Activated naive CD8-positive, alpha-beta T cell treated with anti-CD3 and anti-CD28 coated beads, Interleukin-2, amount 50 U/mL, for 24 hours (primary cell): ENCODE measurements at places on chromosomes 4 and X.

DNA sequence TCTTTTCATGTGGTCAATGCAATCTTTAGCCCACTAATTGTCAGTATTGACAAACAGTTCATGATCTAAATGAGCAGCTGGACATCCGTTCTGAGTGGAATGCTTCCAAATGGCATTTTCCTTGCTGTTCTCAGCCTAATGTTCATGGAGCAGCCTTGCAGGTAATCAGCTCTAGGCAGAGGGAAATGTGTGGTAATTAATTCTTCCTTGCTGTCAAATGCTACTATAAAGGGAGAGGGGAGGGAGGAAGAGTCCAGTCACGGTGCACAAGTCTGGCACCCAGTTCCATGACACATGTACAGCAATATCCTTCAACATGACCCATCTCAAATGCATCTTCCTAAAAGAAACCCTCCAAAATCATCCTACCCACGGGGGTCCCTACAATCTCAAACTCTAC lies 88.5 kb downstream of the LDB2 start:
- no peaks in the 10 kb centered on the region for H3K4me1 ChIP-seq
- H3K27me3 ChIP-seq: peaks cover 4% of the 10 kb centered on the region
- no peak for DNase-seq
- H3K27ac ChIP-seq: no peak overlapping the region

DNA sequence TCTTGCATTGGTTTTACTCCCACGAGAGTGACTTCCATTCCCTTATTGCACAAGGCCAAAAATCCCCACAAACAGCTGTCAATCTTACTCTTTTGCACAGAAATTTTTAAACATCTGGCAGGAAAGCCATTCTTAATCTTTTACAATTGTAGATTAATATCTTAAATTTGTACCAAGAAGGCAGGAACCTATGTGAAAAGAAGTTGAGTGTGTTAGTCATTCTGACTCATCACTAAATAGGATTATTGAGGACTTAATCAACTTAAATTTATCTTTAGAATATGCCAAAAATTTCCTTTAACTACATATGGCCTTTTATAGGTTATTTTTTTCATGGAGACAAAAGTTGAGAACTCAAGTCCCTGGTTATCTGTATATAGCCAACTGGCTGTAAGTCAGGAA lies 49.0 kb upstream of the VEGFC start:
- no peak overlapping the region for H3K4me3 ChIP-seq
- no peak overlapping the region for H3K27ac ChIP-seq
- peaks cover 6% of the 10 kb centered on the region for H3K4me1 ChIP-seq
- DNase-seq: no peak
- no peaks in the 10 kb centered on the region for H3K27me3 ChIP-seq

GRCh38 chrX:131783555-131784308 lies 239.4 kb upstream of the STK26 start:
- DNase-seq: no peak
- H3K27ac ChIP-seq: no peak overlapping the region
- no peaks in the 10 kb centered on the region for H3K36me3 ChIP-seq
- no peaks in the 10 kb centered on the region for H3K27me3 ChIP-seq
- no peak overlapping the region for H3K4me3 ChIP-seq
- H3K4me1 ChIP-seq: no peaks in the 10 kb centered on the region

DNA sequence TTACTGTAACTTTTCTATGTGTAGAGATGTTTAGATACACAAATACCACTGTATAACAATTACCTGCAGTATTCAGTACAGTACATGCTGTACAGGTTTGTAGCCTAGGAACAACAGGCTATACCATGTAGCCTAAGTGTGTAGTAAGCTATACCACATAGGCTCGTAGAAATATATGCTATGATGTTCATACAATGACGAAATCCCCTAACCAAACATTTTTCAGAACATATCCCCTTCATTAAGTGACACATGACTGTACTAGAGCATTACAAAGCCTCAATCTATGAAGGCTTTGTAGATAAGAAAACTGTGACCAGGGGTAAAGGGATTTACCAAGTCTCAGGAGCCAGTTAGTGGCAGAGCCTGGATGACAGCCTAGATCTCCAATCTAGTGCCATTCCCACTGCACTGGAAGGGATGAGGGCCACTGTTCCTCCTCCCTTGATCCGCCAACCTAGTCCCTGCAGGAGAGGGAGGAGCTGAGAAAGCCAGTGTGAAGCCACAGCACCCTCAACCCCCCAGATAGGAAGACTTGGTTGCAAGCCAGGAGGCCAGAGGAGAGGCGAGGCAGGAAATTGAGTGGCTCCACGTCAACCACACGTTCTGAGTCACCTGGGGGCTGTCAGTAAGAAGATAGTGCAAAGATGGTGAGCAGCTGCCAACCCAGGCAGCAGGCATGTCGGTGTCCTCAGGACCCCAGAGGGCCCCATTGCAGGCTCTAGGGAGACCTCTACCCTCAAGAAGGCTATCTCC lies 227.7 kb downstream of the BCOR start:
- H3K36me3 ChIP-seq: no peaks in the 10 kb centered on the region
- peak; percentile 68 for DNase-seq
- H3K4me1 ChIP-seq: peaks cover 50% of the 10 kb centered on the region
- H3K27me3 ChIP-seq: peaks cover 5% of the 10 kb centered on the region

DNA sequence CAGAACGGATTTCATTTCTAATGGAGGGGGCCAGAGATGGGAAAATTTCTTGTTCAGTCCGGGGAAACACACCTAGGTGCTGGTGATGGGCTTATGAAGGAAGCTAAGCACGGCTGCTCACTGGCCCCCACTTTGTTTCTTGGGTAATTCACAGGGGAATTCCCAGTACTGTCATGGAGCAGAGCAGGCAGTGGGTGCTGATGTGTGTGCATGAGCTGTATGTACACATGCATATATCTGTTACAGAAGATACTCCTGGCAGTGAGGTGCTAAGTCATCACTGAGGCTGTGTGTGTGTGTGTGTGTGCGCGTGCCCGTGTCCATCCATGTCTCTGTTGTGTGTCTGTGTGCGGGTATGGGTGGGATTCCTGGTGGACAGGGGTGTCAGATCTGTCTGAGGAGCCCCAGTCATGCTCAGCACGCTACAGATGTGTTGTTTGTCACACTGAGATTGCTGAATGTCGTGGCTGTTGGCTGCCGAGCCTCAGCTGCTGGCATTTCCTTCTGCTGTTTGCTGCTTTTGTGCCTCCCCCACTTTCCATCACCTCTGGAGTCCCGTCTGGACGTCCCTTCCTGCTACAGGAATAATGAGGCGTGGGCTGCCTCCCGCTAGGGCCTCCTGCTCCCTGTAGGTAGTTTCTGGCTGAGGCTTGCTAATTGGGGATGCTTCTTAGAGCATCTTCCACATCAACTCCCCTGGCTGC lies 53.3 kb downstream of the JADE1 start:
- no peak overlapping the region for H3K4me3 ChIP-seq
- H3K27ac ChIP-seq: peak overlapping the region; percentile 73
- H3K36me3 ChIP-seq: peaks cover 51% of the 10 kb centered on the region
- no peaks in the 10 kb centered on the region for H3K27me3 ChIP-seq
- peaks cover 40% of the 10 kb centered on the region for H3K4me1 ChIP-seq
- DNase-seq: peak; percentile 31

DNA sequence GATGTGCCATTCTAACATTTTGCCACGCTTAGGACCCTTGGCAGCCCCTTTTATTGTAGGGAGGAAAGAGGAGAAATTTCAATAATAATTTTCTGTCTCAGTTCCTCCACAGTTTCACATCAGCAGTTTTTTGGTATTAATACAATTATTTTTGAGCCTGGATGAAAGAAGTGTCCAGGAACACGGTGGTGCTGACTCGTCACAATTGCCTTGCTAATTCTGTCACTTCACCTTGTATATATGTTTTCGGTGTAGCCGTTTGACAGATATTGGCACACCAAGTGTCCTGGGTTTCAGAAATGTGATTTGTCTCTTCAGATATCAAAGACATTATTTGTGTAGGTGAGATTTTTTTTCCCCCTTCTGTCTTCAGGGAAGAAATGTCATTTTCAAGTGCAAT lies 142.2 kb downstream of the ARHGAP10 start:
- H3K4me3 ChIP-seq: no peak overlapping the region
- H3K27ac ChIP-seq: no peak overlapping the region
- no peaks in the 10 kb centered on the region for H3K4me1 ChIP-seq
- DNase-seq: no peak

DNA sequence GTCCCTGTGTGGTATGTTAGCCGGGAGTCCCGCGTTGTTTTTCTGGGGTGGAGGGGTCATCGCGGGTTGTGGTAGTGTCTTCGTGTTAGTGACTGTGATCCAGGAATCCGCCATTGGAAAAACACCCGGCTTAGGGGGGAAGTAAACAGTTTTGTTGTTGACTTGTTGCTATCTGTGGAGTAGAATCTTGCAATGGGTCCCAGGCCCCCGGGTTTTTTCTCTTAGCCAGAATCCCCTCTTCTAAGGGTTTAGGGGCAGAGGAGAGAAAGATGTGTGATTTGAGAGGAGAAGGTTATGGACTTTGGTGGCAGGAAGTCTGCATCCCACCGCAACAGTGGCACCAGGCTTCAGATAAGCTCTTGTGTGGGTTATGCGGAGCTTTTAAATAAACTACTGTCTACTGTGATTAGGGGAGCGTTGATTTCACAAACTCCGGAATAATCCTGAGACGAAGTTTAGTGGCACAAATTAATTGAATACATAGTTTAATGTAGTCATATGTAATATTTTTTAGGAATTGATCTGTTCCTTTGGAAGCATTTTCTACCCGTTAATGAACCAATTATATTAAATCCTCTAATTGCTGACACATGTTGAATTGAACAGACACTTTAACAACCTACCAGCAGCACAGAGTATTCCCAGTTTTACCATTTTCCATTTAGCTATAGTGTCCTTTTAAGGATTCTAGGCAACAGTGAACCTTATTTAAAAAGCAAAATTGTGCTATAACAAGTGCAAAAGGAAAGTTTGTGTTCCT lies 1.4 kb downstream of the DDX3X start:
- peaks cover 1% of the 10 kb centered on the region for H3K27me3 ChIP-seq
- peaks cover 48% of the 10 kb centered on the region for H3K36me3 ChIP-seq
- peak overlapping the region; percentile 99 for H3K27ac ChIP-seq
- DNase-seq: no peak
- peaks cover 54% of the 10 kb centered on the region for H3K4me1 ChIP-seq

DNA sequence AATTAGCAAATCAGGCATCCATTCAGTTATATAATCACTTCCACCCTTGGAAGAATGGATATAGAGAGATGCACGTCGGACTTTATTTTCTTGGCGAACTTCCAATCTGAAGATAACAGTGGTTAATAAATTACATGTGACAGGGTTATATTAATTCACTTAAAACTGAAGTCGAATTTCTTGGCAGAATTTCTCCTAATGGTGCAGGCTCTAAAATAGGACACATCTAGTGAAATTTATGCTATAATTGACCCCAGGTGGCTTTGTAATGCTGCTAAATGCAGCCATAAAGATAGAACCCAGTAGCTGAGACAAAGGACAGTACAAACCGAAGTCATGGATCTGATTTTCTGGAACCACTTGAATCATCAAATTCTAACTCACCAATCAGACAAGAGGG lies 20.8 kb upstream of the SLC10A4 start:
- H3K4me3 ChIP-seq: no peak overlapping the region
- no peaks in the 10 kb centered on the region for H3K36me3 ChIP-seq
- H3K27ac ChIP-seq: no peak overlapping the region
- no peaks in the 10 kb centered on the region for H3K27me3 ChIP-seq
- DNase-seq: no peak

DNA sequence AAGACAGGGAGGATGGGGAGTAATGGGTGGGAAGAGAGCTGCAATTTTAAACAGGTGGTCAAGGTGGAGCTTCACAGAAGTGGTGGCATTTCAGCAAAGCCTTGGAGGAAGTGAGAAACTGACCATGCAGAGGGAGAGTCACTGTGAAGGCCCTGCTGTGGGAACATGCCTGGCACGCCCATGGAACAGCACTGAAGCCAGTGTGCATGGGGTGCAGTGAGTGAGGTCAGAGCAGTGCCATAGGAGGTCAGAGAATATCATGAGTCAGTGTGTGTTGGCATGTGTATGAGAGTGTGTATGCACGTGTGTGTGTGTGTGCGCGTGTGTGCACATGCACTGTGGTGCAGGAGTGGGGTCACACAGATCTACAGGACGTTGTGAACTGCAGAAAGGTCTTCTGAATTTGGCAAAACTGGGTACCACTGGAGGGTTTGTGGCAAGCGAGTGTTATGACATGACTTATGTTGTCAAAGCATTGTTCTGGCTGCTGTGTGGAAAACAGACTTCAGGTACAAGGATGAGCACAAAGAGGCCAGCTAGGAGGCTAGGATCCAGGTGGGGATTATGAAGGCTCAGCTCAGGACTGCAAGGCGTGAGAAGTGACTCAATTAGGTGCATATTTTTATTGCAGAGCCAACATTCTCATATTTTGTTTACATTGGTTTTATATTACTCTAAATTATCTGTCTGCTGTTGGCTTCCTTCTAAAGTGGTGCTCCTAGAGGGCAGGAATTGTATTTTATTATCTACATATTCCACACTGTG lies 34.0 kb downstream of the ZNF827 start:
- peaks cover 37% of the 10 kb centered on the region for H3K36me3 ChIP-seq
- H3K27me3 ChIP-seq: no peaks in the 10 kb centered on the region
- no peak overlapping the region for H3K4me3 ChIP-seq
- H3K4me1 ChIP-seq: peaks cover 43% of the 10 kb centered on the region
- H3K27ac ChIP-seq: no peak overlapping the region

- H3K27me3 ChIP-seq: peaks cover 7% of the 10 kb centered on the region
- H3K4me1 ChIP-seq: no peaks in the 10 kb centered on the region
- no peak overlapping the region for H3K4me3 ChIP-seq
- no peak for DNase-seq
These were observed 111.7 kb upstream of the TAPT1 start for GRCh38 chr4:16337936-16338335.

GRCh38 chr4:3267576-3268394 lies 18.8 kb downstream of the MSANTD1 start:
- no peak for DNase-seq
- H3K27ac ChIP-seq: no peak overlapping the region
- peaks cover 1% of the 10 kb centered on the region for H3K36me3 ChIP-seq
- H3K4me1 ChIP-seq: no peaks in the 10 kb centered on the region

DNA sequence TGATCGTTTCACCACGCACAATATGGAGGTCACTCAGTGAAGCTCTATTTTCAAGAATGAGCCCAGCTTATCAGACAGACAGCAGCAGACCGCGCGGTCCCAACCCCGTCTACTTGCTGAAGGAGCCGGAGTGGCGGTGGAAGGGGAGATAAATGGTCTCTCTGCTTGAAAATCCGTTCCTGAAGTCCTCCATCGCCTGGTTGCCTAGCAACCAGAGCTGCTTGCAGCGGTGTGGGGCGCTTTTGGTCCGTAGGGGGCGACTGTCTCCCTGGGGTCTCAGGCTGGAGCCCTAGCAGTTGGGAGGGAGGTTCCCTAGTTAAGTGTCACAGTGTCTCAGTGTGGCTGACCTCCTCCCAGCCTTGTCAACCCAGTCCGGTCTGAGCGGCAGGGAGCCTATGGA lies 8.3 kb upstream of the DLG3 start:
- no peaks in the 10 kb centered on the region for H3K36me3 ChIP-seq
- H3K4me3 ChIP-seq: no peak overlapping the region
- DNase-seq: no peak
- peaks cover 19% of the 10 kb centered on the region for H3K27me3 ChIP-seq

GRCh38 chr4:74873545-74874301 lies 59.2 kb upstream of the PARM1 start:
- no peak overlapping the region for H3K4me3 ChIP-seq
- peaks cover 10% of the 10 kb centered on the region for H3K27me3 ChIP-seq
- no peaks in the 10 kb centered on the region for H3K36me3 ChIP-seq
- no peaks in the 10 kb centered on the region for H3K4me1 ChIP-seq
- no peak overlapping the region for H3K27ac ChIP-seq
- DNase-seq: no peak
